Forelimb muscle (tissue), 1 donor: ENCODE measurements at places on chromosomes 2 and 18. TPM values are rescaled to one million over a fixed set of nuclear protein-coding genes. Genes with fewer than 3 reads are reported as not detected.

DNA sequence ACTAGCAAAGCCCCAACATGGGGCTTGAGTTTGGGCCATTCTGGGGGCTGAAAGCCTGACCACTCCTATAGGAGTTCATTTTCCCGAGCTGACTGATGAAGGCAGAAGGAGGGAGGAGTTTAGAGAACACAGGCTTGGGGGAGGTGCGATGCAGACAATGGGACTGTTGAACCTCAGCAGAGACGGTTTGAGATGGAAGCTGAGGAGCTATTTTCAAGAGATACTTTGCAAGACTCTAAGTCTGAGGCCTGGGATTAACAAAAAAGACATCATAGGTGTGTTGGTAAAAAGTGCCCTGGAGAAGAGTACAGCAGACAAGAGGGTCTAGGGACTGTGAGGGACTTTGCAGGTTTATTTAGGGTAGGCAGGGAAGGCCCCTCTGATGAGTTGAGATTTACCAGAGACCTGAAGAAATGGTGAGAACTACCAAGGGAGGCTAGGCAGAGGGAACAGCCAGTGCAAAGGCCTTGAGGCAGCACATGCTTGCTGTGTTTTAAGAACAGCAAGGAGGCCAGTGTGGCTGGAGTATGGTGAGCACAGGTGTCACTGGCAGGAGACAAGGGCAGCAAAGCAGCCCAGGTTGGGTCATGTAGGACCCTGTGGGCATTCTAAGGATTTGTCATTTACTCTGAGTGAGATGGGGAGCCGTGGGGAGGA lies 31.6 kb downstream of the PCBP1 start:
- DNase-seq: no peak

- no peak for DNase-seq
Measured at GRCh38 chr18:52093171-52093570, 246.8 kb upstream of the DCC start.

DNA sequence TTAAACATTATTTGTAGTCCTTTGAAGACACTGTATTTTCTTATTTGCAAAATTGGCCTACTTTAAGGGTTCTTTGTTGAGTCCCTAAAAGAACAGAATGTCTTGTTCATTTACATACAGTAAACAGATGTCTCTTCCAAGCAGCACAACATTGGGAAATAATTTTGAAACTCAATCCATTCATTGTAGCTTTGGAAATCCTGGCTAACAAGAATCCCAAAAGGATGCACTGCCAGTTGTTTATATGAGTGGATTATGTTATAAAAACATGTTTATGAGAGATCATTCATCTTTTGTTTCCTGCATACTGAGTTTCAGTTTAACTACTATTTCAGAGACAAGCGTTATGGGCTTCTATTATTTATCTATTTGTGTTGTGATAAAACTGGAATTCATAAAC lies 499.3 kb downstream of the PID1 start:
- DNase-seq: no peak

- no peak for DNase-seq
Measured at GRCh38 chr2:234913208-234913626, 38.6 kb upstream of the SH3BP4 start.

DNA sequence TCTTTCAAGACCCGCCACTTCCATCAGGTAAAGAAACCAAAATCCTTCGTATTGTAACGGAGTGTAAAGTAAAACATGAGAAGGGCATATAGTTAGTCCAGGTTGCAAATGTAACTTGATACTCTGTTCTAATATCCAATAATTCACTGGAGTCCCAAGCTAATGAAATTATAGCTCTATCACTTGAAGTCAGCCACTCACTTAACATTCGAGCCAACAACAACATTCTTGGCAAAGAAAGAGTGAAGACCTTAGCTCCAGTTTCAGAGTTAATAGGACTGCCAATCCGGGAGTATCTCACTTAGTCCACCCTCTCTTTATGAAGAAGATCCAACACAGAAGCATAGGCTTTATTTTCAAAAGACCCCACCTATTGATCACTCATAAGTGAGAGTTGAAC lies 298.0 kb upstream of the SOX11 start:
- DNase-seq: no peak

Gene KCNIP3
- polyA plus RNA-seq: 7.9 TPM

GRCh38 chr2:231769170-231770136 lies 11.6 kb downstream of the PDE6D start:
- no peak for DNase-seq
